Stimulated activated CD8-positive, alpha-beta memory T cell treated with anti-CD3 and anti-CD28 coated beads, Interleukin-7, amount 100 ng/mL, for 1 hour (primary cell): ENCODE measurements at places on chromosomes 2 and 18.

DNA sequence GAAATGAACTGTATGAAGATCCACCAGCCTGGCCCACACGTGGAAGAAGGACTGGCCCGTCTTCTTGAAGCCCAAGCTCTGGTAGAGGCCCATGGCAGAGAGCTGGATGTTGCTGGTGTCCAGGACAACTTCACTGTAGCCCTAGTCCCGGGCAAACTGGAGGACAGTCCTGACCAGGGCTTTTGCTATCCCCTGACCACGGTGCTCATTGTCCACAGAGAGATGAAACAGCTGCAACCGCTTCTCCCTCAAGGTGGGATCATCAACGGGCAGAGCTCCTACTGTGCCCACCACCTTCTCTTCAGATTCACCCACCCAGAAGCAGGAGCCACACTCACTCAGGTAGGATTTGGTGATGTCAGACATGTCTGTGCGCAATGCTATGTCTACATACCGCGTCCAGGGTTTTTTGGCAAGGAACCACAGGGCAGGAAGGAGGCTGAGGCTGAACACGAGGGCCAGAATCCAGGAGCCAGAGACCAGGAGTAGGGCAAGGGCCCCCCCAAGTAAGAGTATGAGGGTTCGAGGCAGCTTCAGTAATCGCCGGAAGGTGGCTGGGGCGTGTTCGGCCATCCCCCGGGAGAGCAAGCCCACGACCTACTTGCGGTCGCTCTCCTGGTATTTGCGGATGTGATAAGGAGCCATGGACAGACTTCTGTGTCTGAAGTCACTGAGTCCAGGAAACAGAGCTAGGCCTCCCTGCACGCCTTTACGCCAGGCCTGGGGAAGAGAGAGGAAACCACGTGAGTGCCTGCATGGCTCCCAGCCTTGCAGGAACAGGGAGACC is 36.3 kb downstream of the TPRKB start:
- no peak for DNase-seq

- DNase-seq = no peak
Measured at GRCh38 chr2:55922291-55922907, 1.2 kb downstream of the EFEMP1 start.

GRCh38 chr18:2410688-2411087 is 160.6 kb downstream of the METTL4 start:
- no peak for DNase-seq

DNA sequence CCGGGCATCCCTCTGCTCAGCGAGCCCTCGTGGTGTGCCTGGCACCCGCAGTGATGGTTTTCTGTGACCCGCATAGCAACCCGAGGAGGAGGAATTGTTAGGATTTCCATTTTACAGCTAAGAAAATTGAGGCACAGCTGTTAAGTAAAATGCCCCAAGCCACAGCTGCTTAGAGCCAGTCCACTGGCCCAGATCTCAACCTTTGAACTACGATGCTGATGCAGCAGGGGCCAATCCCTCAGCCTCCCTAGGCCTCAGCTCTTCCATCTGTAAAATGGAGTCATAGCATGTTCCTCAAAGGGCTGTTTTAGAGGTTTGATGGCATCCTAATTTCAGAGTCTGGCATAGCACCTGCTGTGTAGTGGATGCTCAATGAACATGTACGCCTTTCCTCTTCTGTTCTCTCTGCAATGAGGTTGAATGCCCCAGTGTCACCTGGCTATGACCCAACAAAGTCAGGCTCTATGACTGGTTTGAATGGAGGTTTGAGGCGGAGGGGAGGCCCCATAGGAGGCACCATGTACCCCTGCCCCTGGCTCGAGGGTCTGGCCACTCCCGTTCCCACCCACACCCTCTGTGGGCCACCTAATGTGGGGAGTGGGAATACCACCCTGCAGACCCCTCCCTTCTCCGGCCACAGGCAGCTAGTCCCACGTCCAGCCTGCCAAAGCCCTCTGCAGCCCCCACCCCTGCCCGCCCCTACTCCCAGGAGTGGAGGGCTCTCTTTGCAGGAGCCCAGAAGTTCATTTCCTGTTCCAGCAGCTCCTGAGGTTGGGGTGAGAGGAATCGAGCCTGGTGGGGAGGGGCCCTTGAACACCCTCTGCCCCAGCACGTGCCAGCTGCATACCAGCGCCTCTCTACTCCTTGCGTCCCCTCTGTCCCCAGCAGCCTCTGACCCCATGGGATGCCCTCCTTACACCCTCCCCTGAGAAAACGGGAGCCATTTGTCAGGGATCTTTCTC is 31.0 kb downstream of the INHBB start:
- DNase-seq = no peak

- no peak for DNase-seq
Measured at GRCh38 chr2:133855526-133855925, 287.3 kb upstream of the NCKAP5 start.

- no peak for DNase-seq
Measured at GRCh38 chr18:60196836-60197606, 175.6 kb downstream of the MC4R start.

DNA sequence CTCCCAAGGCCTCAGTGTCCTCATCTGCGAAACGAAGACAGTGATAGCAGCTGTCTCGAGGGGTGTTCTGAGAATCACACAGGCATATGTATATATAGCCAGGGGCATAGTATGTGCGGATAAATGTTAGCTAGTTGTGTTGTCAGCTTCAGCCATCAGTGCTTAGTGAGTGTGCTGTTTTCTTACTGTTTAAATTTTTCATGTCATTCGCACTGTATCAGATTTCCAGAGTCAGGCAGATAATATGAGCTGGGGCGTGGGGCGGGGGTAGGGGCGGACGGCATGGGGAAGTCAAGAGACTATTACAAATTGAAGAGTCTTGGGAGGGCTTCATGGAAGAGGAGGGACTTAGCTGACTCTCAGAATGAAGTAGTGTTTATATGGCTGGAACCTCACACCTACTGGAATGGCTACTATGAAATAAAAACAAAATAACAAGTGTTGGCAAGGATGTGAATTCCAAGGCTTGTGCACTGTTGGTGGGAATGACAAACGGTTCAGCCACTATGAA is 7.0 kb downstream of the TRAPPC12 start:
- DNase-seq = no peak

GRCh38 chr2:56222481-56222880 is 38.7 kb downstream of the CCDC85A start:
- DNase-seq = no peak

DNA sequence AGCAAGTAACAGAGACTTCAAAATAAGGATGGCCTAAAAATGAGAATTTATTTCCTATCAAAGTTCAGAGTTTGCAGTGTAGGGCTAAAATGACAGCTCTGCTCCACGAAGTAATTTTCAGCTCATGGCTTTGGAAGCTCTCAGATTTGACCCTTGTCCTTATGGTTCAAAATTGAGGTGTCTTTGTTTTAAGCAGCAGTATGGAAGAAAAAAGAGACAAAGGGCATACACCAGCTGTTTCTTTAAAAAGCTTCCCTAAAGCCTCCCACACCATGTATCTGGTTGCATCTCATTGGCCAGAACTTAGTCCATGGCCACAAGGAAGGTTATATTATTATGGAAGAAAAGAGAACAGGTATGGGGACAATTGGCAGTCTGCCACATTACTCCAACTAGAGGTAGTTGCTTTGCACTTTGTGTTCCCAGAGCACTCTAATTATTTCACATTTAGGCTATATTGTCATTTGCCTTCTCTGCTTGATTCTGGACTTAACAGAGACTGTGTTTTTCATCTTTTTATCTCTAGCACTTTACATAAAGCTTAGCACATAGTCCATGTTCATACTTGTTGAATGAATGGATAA is 180.4 kb downstream of the MCFD2 start:
- no peak for DNase-seq

- no peak for DNase-seq
Measured at GRCh38 chr2:177314194-177314593, 49.7 kb upstream of the NFE2L2 start.

GRCh38 chr2:100365434-100365833 is 43.1 kb upstream of the LONRF2 start:
- DNase-seq = no peak

- no peak for DNase-seq
Measured at GRCh38 chr18:12336887-12337286, 28.8 kb downstream of the TUBB6 start.

- DNase-seq = no peak
Measured at GRCh38 chr2:55047677-55048299, 2.5 kb downstream of the RTN4 start.

- no peak for DNase-seq
Measured at GRCh38 chr2:164711766-164712138, 90.5 kb upstream of the GRB14 start.

GRCh38 chr2:10402653-10403215 is 45.4 kb downstream of the ODC1 start:
- DNase-seq = no peak

GRCh38 chr2:71790226-71791060 is 337.1 kb downstream of the DYSF start:
- no peak for DNase-seq

DNA sequence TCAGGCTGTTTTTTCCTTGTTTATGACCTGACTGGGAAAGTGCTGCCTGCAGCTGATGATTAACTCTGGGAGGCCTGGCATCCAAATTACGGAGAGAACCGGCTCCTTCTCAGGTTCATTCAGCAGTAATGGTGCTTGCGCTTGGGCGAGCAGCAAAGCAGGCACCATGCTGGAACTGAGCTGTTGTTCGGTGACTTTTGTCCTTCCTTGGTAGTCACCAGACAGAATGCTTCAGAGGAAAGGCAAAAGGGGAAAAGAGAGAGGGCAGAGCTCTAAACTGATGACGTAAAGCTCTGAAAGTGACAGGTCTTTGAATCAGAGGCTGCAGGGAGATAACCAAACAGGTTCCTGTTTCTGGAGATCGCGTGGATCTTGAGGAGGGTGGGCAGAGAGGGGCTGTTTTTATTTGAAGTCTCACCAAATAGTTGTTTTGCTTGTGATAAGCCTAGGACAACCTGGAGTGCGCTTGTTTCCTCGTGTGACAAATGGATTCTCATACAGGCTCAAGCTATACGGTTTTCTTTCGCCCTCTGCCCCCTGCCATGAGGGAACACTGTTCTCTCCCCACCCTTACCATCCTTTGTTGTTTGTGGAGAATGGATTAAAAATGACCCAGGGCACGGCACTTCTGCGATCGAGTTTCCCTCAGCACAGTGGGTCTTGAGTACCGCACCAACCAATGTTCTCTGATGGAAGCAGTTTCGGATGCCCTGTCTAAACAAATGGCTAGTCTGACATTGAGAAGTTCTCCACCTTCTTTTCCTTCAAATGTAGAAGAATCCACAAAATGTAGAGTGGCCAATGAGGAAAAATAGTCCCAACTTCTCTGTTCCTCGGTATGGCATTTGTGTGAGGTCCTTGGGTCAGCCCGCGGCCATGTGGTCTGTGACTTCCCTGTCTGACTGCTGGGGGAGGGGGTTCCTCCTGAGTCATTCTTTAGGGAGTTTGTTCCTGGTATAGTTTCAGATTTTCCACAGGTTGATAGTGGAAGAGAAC is 1.3 kb downstream of the RASGRP3 start:
- DNase-seq = no peak

DNA sequence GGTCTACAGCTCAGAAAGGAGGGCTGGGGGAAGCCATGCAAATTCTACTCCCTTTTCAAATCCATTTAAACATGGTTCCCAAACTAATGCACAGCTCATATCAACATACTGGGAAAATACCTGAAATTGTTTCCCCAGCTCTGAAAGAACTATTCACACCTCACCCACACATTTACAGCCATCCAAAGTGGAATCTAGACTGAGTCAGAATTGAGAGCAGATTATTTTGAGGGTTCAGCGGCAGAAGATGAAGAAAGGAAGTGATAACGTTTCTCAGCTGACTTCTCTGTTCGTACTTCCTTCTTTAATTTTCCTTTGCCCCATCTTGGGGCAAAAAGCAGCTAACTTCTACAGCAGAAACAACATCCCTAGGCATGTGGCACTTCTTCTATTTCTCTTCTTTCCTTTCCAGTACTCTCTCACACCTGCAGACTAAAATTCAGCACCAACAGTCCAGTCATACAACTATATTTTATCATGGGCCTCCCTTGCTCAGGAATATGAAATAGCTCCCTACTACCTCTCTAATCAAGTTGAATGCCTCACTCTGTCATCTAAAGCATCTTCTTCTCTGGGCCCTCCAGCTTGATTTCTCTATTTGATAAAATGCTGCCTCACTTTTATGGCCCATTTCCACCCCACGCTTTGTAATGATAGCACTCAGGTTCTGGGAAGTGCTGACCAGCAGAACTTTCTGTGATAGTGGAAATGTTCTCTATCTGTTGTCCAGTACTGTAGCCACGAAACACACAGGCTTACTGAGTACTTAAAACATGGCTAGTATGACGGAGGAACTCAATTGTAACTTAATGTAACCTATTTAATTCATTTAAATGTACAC is 35.9 kb downstream of the ARHGAP25 start:
- DNase-seq = no peak

DNA sequence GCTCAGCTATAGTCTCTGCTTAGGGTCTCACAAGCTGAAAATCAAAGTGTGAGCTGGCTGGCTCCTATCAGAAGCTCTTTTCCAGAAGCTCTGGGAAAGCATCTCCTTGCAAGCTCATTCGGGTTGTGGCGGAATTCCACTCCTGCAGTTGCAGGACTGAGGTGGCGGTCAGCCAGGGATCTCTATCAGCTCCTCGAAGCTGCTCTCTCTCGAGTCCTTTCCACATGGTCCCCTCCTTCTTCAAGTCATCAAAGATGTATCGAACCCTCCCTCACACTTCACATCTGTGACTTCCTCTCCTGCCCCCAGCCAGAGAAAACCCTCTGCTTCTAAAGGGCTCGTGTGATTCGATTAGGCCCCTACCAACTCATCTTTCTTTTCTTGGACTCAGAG is 141.7 kb downstream of the ZFP36L2 start:
- DNase-seq = no peak

- no peak for DNase-seq
Measured at GRCh38 chr2:130377491-130377890, 21.6 kb downstream of the PTPN18 start.

GRCh38 chr2:55620123-55620779 is 2.8 kb upstream of the PPP4R3B start:
- DNase-seq = no peak

GRCh38 chr2:241008711-241009121 is 10.3 kb downstream of the SNED1 start:
- no peak for DNase-seq

- no peak for DNase-seq
Measured at GRCh38 chr2:218323526-218324472, 31.5 kb upstream of the TMBIM1 start.

DNA sequence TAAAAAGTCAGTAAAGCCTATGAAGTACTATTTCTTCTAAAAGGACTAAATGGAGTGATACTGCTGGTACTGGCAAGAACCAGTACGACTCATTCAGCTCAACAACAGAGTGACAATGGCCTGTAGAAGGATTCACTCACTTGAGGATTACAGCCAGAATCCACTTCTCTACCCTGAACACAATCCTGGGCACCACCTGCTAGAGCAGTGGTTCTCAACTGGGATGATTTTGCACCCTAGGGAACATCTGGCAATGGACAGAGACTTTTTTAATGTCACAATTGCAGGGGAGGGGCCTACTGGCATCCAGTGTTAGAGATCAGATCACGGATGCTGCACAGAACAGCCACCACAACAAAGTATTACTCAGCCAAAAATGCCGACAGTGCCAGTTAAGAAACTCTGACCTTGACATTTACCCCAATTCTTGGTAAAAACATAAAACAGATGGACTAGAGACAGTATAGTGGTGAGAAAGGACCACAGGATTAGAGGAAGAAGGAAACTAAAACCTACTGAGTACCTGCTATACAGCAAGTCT is 5.0 kb downstream of the SPIRE1 start:
- DNase-seq = no peak
